ENCODE measurements at places on chromosomes 11 and 22.
A peak's percentile ranks its signal among the peaks of the same experiment; 100 is the strongest.

GRCh38 chr22:22168190-22168940 is 76.2 kb upstream of the VPREB1 start:
- DNase-seq = peak; percentile 58

- peak; percentile 71 for DNase-seq
Measured at GRCh38 chr11:46127150-46127638, 5.9 kb upstream of the PHF21A start.

- no peak for DNase-seq
Measured at GRCh38 chr11:132873841-132874240, 658.5 kb downstream of the OPCML start.

DNA sequence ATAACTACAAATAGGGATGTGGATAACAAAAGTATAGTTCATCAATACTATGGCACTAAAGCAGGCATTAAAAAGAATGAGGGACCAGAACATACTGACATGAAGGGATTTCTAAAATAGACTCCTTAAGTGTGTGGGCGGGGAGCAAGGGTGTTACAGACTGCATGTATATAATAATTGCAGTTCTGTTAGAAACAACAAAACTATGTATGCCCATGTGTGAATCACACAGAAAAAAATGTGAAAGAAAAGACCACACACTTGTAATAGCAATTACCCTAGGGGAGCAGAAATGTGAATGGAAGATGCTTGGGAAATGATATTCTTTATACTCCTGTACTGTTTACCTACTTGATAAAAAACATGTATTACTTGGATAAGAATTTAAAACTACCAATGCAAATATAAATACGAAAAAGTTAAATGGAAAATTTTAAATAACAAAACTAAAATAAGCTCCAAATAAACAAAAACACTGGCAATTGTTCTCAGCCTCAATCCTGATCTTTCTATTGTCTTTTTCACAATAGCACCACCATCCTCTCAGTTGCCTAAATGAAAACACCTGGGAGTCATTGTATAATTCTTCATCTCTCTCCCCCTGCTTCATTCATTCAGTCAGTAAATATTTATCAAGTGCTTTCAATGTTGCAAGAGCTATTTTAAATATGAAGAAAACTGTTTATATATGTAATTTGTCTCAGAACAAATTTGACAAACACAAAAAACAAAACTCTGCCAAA is 129.8 kb downstream of the FCHSD2 start:
- DNase-seq = peak; percentile 78

GRCh38 chr11:35162745-35163144 is 23.8 kb downstream of the CD44 start:
- DNase-seq = no peak

- DNase-seq = no peak
Measured at GRCh38 chr11:134578807-134579723, 167.0 kb upstream of the B3GAT1 start.

GRCh38 chr22:46061501-46062231 is 84.7 kb upstream of the WNT7B start:
- DNase-seq = no peak

GRCh38 chr11:26928582-26928981 is 65.3 kb upstream of the FIBIN start:
- DNase-seq = no peak

DNA sequence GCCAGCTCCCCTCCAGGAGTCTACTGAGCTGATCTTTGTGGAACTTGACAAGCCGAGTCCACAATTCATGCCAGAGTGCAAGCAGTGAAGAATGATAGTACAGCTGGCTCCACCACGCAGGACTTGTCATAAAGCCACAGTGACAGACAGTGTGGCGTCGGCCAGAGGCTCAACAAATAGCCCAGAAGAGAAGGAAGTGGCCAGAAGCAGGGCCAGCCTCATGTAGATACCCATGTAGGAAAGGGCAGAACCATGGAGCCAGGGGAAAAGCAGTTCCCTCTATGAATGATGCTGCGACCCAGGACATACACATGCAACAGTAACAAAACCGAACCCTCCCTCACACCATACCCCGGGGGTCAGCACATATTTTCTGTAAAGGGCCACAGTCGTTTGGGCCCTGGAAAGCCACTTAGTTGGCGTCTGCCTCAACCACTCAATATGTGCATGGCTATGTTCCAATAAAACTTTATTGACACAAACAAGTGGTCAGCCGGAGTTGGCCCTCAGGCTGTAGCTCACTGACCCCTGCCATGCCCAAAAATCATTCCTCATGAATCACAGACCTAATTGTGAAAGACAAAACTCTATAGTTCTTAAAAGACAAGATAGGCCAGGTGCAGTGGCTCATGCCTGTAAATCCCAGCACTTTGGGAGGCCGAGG is 161.4 kb downstream of the BRD1 start:
- no peak for DNase-seq

- DNase-seq = peak; percentile 65
Measured at GRCh38 chr11:12224537-12224893, 114.1 kb downstream of the MICAL2 start.

DNA sequence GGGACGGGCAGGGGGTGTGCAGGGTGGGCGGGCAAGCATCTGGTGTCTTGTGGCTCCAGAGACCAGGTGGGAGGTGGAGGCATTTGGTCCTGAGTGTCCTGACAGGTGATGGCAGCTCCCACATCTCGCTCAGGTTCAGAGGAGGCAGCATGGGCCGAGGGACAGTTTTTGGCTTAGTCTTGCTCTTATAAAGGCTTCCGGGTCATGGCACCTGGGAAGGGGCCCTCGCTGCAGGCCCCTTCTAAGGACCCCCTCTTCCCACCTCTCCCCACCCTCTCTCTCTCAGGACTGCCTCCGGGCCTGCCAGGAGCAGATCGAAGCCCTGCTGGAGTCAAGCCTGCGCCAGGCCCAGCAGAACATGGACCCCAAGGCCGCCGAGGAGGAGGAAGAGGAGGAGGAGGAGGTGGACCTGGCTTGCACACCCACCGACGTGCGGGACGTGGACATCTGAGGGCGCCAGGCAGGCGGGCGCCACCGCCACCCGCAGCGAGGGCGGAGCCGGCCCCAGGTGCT is 9.9 kb downstream of the CCND1 start:
- DNase-seq = no peak

DNA sequence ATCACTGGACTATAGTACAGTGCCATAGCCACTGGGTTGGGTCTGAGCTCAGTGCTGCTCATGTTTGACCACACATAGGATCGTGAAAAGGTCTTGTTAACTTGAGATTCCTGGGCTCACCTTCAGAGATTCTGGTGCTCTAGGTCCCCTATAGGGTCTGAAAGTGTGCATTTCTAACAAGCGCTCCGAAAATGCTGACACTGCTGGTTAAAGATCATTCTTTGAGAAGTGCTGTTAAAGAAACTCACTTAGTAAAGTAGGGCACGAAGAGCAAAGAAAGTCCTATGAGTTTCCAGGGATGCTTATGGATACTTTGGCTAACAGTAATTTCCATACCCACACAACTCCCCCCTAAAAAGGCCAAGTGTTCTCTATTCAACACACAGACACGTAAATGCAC is 108.1 kb upstream of the PAX6 start:
- no peak for DNase-seq

DNA sequence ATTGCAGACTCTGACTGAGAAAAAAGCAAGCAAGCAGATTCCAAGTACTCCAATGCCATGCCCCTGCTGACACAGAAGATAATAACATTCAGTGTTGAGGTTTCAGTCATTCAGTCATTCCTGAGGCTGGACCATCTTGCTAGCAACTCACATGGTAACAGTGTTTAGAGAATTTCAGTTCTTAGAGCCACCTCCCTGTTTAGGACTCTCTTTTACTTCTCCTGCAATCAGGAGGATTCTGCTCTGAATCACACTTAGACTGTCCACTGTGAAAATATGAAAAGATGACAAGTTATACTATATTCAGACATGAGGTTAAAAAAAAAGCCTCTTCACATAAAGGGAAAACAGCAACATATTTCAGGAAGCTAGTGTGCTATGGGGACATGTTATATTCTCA is 183.9 kb upstream of the CTSC start:
- DNase-seq = peak; percentile 21

- no peak for DNase-seq
Measured at GRCh38 chr22:27273436-27273835, 528.1 kb downstream of the MN1 start.

- no peak for DNase-seq
Measured at GRCh38 chr22:36358533-36359469, 29.0 kb downstream of the MYH9 start.

DNA sequence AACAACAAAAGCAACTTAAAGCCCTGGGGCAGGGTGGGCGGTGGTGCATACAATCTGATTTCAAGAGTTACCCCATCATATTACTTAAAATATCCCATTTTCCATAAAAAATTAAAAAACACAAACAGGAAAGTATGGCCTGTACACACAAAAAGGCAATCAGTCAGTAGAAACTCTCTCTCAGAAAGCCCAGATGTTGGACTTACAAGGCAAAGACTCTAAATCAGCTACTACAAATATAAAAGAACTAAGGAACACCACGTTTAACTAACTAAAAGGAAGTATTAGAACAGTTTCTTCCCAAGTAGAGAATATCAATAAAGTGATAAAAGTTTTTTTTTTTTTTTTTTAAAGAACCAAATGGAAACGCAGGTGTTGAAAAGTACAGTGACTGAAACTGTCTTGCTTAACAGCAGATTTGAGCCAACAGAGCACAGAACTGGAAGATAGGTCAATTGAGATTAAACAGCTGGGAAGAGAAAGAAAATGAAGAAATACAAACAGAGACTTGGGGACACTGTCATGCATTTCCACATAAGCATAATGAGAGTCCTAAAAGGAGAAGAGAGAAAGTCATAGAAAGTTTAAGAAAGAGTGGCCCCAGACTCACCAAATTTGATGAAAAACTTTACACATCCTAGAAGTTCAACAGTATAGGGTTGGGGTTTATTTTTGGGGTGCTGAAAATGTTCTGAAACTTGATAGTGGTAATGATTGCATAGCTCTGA is 8.6 kb downstream of the SC5D start:
- no peak for DNase-seq

- DNase-seq = no peak
Measured at GRCh38 chr11:105911454-105911853, 110.6 kb downstream of the MSANTD4 start.

GRCh38 chr11:63970902-63971301 is 3.5 kb upstream of the COX8A start:
- DNase-seq = no peak

GRCh38 chr11:112082729-112083128 is 3.8 kb downstream of the TIMM8B start:
- DNase-seq = no peak

- no peak for DNase-seq
Measured at GRCh38 chr22:30668386-30668710, 673 bp upstream of the DUSP18 start.

GRCh38 chr11:73965764-73966121 is 14.9 kb downstream of the DNAJB13 start:
- no peak for DNase-seq

- DNase-seq = peak; percentile 54
Measured at GRCh38 chr11:13384908-13385640, 77.9 kb downstream of the BTBD10 start.

DNA sequence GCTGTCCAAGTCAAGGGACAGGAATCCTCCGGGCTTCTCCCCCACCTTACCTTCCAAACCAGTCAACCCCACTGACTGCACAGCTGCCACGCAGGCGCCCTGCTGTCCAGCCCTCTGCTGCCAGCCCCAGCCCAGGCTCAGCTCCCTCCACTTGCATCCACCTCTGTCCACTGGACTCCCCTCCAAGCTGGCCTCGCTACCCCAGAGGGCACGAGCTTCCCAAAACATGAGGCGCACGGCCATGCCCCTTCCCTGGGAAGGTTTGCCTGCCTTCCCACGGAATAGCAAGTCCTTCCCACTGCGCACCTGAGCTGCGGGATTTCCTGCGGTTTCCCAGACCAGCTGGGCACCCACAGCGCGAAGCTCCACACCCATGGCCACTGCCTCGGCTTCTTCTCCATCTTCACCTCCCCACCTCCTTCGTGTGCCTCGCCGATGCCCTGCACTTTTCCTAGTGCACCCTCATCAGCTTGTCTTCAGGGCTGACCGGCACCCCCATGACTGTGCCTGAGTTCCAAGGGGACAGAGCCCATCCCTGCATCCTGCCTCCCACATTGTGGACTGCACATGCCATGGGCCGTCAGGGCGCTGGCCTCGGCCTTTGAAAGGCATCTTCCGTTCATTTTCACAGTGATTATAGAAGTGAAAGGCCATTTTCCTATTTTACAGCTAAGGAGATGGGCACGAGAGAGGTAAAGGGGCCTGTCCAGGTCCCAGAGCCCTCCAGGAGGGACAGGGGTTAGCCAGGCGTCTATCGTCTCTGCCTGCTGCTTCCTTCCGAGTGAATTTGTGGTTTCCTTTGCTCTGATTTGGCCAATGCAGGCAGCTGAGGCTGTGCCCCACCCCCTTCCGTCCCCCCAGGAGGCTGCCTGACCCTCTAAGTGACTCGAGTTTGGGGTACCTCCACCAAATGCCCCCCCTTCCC is 16.4 kb downstream of the IFITM10 start:
- no peak for DNase-seq

DNA sequence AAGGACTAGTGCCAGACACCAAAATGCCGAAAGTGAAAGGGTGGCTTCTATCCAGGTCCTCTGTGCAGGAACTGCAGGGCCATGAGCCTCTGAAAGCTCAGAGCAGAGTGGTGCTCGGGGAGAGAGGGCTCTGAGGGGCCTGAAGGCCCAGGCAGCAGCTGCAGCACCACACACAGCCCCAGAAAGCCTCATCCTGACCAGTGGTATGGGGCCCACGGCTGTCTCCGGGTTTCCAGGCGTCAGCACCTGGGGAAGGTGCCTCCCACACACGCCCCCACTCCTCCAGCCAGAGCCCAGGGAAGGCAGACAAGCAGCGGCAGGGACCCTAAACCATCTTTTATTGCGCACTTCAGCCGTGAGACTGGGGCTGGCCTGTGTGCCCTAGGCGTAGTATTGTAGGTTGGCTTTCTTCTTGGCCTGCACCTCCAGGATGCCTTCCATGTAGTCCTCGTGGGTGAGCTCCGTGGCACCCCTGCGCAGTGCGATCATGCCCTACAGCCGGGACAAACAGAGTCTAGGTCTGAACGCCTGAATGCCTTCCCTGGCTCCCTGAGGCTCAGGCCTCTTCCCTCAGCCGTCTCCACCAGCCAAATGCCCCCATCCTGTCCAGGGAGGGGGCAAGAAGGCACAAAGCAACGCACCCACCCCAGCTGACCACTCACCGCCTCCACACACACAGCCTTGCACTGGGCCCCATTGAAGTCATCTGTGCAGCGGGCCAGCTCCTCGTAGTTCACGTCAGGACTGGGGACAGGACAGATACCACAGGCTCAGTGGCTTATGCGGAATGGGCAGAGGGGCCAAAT is 7.6 kb downstream of the PSMC3 start:
- DNase-seq = no peak

GRCh38 chr11:32435511-32435941 is at the start of gene WT1:
Gene WT1 (minus strand): TSS chr11:32435539.
- no peak for DNase-seq

GRCh38 chr11:3942956-3943497 is 87.6 kb downstream of the STIM1 start:
- DNase-seq = no peak

DNA sequence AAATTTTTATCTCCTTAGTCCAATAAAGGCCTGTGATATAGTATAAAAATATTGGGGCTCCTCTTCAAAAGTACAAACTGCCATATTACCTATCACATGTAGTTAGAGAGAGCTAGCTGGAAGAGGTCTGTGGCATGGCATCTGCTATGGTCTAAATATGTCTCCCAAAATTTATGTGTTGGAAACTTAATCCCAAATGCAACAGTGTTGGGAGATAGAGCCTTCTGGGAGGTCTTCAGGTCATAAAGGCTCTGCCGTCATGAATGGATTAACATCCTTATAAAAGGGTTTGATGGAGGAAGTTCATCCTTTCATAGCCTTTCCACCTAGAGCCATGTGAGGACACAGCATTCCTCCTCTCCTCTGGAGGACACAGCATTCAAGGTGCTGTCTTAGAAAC is 105.4 kb downstream of the RELT start:
- DNase-seq = no peak
